CD4-positive, alpha-beta T cell (primary cell): ENCODE measurements at places on chromosomes 1 and 21. TPM values are rescaled to one million over a fixed set of nuclear protein-coding genes. Genes with fewer than 3 reads are reported as not detected.

LCE2A gene
- not detected for total RNA-seq

NPHS2 gene
- not detected for total RNA-seq

OR6K3 gene
- total RNA-seq: not detected

PCNX2 gene
- 49.4 TPM for total RNA-seq

CRP gene
- total RNA-seq: not detected

SLC44A5 gene
- not detected for total RNA-seq

STMN1 gene
- total RNA-seq: 25.6 TPM

LY9 gene
- total RNA-seq: 124 TPM

EXTL1 gene
- not detected for total RNA-seq

DNA sequence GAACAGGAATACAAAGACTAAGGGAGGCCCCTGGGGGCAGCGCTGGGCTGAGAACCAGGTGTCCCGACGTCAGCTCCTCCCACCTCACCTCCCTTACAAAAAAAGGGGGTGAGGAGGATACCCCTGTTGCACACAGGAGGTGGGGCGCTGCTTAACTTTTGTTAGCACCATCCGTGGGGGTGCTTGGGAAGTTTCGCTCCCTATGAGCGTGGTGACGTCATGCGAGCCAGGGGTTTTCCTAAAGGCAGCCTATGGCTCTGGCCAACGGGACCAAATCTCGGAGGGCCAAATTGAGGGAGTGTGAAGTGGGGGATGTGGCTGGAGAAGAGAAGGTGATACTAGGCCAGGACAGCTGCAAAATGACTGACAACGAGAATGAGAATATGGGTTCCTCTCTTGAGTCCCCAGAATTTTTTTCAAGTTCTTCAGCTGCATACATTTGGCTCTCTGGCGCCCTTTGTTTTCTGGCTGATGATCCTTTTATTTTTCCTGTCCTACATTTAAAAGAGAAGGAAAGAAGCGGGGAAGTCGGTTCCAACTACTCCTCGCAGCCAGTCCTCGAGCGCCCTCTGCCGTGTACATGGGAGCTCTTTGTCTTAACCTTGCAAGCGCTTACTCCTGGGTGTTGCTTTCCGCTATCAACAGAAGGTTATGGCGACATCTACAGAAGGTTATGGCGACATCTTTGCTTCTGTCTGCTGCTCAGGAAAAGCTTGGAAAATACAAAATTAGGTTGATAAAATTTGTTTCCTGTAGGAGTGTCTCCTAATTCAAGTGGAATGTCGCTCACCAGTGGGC is 48.0 kb upstream of the ZC3H11B start:
- DNase-seq: no peak

DNA sequence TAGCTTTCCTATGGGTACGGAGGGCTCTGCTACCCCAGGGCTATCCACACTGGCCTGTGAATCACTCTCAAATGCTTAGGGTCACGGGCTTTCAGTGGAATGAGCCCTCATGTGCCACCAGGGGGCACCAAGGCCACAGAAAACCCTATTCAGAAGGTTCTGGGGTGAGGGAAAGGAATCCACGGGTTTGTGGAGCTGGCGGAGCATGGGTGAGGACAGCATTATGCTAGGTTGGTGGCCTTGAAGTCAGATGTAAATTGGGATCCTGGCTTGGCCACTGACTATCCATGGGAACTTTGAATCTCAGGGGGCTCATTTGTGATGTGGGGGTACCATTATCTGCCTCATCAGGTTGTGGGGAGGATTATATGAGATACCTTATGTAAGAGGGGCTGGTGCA is 5.1 kb upstream of the LAMTOR5 start:
- DNase-seq: peak; percentile 24

GRCh38 chr1:212976586-212976985 is 26.2 kb downstream of the VASH2 start:
- no peak for DNase-seq

DNA sequence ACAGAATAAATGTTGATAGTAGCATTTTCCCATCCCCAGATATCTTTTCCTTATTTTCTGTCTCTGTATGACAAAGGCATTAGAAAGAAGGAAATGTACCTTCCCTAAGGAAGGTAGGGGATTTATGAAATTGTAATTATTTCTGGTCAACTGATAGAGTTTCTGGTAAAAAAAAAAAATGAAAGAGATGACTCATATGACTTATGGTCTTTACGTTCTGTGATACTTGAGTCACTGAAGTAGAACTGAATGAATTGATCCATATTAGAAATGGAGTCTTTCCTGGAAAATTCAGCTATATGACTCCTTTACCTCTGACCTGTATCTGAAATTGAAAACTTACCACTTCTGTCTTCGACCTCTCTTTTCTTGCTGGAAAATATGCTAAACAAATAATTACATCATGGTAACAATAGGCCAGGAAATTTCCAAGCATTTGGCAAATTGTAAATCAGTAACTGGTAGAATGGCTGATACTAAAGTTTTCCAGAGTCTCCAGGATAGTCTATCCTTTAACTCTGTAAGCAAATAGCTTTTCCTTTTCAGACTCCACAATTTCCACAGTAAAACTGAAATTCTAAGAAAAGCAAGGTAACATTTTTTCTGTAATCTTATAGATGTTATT is 364.3 kb upstream of the PTBP2 start:
- no peak for DNase-seq

DNA sequence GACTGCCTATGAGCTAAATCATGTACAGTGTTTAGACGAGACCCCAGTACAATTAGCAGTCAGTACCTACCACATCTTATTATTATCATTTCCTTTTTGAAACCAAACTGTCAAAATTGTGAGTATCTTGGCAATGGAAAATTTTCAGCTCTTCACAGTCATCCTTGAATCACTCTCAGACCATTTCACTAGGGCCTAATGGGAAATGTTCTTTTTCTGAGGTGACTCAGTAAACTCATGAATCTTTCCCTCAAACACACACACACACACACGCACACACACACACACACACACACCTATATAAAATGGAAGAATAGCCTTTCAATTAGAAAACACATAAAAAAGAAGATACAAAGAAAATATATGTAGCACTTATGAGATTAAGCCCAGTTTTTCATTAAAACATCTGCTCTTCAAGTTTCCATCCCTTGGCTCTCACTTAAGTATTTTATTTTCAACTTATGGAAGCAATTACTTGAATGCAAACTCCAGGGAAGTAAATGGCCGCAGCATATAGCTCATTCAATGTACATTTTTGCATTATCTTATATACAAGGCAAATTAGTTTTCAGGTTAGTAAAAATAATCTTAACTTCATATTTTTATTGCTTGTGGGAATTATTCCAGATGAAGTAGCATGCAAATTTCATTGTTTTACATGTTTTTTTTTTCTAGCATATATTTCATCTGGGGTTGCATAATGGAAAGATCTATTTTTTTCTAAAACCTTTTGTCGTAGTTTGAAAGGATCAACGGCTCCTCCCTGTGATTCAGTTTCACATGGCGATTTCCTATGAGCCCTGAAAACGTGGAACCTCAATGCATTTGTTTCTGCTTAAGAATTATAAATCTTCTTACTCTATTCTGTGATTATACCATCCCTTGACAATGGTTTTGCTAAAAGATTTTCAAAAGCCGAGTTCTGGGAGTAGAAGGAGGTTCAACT is 46.3 kb upstream of the TMPRSS15 start:
- no peak for DNase-seq

DNA sequence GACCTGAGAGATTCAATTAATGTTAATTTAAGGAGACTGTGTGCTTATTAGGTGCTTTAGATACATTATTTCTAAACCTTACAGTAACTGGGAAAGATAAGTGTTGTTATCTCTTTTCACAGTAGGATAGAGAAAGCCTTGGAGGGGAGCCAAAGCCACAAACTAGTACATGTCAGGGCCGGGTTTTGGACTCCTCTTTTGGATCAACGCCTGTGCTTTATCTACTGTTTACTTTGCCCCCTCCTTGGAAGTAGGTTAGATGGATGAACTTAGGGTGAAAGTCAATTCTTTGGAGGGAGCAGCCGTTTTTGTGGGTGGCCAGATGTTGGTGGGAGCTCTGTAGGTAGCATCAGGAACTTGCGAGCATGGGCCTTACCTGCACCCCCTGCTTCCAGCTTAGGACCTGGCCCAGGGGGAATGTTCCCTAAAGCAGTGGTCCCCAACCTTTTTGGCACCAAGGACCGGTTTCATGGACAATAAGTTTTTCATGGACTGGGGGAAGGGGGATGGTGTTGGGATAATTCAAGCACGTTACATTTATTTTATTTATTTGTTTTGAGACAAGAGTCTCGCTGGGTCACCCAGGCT is 1.7 kb downstream of the HHAT start:
- DNase-seq: no peak

DNA sequence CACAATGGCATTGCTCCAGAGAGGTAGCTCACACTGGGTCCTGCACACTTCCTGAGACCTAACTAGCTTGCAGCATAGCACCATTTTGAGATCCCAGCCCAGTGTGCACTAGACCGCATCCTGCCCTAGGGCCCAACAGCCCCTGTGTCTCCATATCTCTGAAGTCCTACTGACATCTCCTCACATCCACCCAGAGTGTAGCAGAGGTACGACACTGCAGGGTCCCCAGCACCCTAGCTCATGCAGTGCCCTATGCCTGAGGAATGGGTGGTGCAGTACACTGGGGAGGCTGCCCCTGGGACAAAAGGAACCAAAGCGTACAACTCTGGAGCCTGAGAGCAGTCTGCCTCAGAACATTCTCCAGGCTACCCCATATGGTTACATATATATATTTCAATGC is 111.4 kb upstream of the DEPDC1 start:
- DNase-seq: no peak

DNA sequence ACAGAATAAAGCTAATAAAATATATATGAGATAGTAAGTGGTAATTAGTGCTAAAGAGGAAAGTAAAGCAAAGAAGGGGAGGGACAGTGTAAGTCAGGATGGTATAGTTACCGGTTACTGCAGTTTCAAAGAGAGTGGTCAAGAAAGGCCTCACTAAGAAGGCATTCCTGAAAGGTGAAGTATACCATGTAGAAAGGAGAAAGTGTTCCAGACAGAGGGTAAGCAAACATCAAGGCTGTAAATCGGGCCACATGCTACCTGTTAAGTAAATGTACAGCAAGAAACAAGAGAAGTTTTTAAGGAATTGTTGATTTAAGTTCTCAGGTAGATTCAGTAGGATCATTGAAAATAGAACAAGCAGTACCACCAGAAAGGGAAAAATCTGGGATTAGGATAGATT is 9.7 kb downstream of the DESI2 start:
- no peak for DNase-seq

DNA sequence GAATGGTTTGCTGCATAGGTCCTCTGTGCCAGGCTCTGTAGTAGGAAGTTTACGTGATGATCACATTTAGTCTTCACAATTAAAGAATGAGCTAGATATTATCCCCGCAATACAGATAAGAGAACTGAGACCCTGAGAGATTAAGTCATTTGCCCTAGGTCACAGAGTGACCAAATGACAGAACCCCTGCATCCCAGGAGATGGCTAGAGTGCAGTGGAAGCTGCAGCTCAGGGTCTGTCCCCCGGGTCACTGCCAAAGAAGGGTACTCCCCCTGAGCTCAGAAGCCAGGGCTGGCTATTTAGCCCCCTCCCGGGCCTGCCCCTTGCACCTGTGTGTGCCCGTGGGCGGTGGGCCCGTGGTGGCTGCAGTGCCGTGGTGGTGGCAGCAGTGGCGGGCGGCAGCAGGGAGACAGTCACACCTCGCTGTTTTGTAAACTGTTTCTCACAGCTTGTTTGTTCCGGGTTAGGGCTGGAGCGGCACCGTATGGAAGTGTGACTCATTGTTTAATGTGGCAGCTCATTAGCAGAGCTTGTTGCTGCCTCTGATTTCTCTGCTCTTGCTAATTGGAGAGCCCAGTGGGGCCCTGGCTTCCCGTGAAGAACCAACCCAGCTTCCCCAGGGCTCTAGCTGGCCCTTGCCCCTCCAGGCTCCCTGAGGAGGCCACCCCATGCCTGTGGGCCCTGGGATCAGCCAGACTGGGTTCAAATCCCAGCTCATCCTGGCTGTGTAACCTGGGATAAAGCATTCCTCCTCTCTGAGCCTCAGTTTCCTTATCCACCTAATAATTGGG is 19.3 kb upstream of the FOXO6 start:
- no peak for DNase-seq

DNA sequence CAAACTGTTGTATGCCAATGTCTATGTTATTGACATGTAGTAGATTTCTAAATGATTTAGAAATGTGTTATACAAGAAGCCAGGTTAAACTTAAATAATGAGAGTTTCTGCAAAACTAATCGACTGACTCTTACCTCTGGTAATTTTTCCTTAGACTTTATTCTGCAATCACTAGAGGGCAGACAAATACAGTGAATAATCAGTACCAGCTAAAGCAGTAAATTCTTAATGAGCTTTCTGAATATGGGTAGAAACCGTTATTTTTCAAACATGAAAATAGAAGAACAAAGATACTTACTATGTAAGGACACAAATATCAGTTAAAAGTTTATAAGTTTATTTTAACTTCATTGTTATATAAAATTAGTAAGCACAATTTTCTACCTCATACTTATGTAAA is 97.9 kb upstream of the RGS1 start:
- DNase-seq: no peak

- DNase-seq: no peak
Measured at GRCh38 chr21:42125571-42126544, 54.7 kb downstream of the UMODL1 start.

GRCh38 chr1:167593860-167594259 is 36.2 kb upstream of the RCSD1 start:
- DNase-seq: no peak

DNA sequence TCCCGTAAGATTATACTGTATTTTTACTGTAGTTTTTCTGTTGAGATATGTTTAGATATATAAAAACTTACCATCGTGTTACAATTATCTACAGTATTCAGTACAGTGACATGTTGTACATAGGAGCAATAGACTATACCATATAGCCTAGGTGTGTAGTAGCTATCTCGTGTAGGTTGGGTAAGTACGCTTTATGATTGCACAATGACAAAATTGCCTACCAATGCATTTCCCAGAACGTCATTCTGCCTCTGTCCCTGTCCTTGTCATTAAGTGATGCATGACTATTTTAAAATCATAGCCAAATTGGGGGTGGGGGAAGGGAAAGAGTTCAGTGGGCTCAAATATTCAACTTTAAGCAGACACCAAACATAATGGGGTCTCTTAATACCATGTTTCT is 233.8 kb upstream of the TMEM51 start:
- DNase-seq: no peak

DNA sequence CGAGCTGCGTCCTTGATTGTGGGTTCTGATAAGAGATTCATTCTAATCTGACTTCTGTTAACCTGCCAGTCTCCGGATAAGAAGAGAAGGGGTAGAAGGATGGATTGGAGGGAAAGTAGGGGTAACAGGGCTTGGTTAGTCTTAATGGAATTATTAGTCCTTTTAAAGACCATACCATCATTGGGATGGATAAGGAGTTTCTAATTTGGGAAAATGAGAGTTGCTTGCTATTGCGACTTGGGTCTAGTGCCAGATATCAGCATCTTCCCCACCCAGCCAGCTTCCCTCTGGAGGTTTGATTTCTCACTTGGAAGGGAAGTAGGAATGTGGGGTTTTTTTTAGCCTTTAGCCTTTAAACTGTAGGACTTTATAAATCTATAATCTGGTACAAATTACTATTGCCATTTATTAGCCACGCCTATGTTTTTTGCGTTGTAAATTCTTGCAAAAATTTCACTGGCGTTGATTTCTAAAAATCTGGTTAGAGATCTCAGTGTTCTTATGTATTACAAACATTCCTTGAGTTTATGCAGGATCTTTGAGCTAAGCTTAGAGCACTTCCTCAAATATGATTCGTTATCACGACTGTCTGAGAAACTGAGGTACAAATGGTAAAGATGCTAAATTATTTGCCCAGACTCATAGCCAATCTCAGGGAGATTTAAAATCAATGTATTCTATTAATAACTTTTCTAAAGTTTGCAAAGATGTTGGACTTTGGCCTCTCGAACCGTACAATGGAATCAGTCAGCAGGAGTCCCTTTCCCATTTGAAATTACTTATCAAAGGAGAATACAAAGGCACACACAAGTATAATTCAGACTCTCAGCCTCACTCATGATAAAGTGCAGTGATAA is 1.3 kb downstream of the FAM20B start:
- no peak for DNase-seq
